ENCODE measurements at places on chromosomes 6 and 20.
A peak's percentile ranks its signal among the peaks of the same experiment; 100 is the strongest.

DNA sequence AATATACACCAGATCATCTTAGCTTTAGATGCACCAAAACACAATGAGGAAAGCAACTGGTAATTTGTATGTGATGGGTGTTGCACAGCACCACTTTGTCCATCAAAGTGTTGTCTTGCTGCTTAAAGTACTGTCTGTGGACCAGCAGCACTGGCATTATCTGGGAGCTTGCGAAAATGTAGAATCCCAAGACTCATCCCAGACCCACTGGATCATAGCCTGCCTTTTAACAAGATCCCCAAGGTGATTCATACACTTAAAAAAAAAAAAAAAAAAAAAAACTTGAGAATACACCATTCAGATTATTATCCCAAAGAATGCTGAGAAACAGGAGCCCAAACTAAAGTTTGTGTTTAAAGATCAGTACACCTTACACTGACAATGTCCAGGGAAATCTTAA lies 123.4 kb downstream of the TASP1 start:
- DNase-seq, result no peak

DNA sequence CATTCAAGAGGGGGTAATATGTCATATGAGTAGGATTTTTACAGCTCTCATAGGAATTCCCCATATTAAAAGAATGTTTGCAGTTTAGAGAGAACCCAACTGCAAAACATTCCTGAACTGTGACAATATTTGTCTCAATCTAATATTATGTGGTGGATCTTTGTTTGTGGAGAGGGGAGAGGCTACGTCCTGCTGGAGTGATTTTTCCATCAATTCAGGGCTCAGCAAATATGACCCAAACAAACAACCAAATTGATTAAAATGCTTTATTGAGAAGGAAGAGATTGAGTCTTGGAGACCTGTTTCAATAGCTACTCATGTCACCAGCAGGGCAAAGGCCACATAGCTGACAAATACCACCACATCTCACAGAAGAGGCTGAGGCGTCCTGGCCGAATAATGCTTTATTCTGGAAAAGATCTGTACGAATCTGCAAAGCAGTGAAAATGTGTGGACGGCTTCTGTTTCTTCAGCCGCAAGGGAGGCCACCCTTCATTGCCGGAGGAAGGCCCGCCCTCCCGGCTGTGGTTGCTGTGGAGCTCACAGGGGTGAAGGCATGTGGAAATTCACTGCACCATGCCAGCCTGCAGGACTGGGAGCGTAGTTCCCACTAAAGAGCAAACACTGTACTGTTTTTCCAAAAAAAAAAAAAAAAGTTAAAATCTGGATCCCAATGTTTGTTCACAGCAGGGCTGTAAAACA lies 89.7 kb upstream of the QKI start:
- peak; percentile 41 for DNase-seq

- peak; percentile 6 for DNase-seq
Observed at GRCh38 chr20:21189761-21190523, 64.1 kb downstream of the KIZ start.

GRCh38 chr6:147930745-147931144 lies 411.9 kb upstream of the SASH1 start:
- no peak for DNase-seq

GRCh38 chr6:32191696-32192607 lies 491 bp downstream of the GPSM3 start:
- DNase-seq, result no peak

- no peak for DNase-seq
Observed at GRCh38 chr6:36533321-36533720, 14.0 kb downstream of the STK38 start.

GRCh38 chr20:51628533-51629398 lies 86.2 kb upstream of the NFATC2 start:
- DNase-seq, result no peak

GRCh38 chr6:136783495-136784270 lies 8.6 kb downstream of the MAP3K5 start:
- DNase-seq, result no peak

DNA sequence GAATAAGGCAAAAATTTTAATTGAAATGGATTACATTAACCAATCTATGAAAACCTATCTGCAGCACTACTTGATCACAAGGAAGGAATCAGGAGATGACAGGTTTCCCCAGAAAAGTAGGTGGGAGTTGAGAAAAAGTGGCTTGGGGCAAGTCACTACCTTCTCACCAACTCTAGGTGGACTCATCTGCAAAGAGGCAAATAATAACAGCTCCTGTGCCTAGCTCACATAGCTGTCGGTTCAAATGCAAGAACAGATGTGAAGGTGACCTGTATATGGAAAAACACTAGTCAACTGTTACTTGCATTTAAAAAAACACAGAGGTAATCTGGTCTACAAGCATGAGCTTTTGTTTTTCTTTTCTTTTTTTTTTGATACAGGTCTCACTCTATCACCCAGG lies 67.2 kb downstream of the POPDC3 start:
- no peak for DNase-seq

GRCh38 chr6:40116832-40117231 lies 182.6 kb upstream of the MOCS1 start:
- DNase-seq, result no peak

DNA sequence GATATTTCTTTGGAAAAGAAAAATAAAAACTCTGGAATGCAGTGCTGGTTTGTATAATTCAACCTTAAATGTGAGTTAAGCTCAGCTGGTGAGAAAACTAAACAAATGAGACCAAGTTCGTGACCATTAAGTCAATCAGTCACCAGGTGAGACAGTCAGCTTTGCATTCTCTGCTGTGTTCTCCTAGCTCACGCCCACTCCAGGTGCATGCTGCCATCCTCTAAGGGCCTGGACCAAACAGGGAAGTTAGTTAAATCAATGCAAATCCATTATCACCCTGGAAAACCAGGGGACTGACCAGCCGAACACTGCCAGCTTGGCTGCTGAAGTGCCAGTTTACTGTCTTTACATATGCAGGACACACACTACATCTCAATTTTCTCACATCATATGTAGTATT lies 7.2 kb downstream of the TPBG start:
- no peak for DNase-seq

- DNase-seq, result no peak
Observed at GRCh38 chr6:17107863-17108262, 6.0 kb downstream of the STMND1 start.

DNA sequence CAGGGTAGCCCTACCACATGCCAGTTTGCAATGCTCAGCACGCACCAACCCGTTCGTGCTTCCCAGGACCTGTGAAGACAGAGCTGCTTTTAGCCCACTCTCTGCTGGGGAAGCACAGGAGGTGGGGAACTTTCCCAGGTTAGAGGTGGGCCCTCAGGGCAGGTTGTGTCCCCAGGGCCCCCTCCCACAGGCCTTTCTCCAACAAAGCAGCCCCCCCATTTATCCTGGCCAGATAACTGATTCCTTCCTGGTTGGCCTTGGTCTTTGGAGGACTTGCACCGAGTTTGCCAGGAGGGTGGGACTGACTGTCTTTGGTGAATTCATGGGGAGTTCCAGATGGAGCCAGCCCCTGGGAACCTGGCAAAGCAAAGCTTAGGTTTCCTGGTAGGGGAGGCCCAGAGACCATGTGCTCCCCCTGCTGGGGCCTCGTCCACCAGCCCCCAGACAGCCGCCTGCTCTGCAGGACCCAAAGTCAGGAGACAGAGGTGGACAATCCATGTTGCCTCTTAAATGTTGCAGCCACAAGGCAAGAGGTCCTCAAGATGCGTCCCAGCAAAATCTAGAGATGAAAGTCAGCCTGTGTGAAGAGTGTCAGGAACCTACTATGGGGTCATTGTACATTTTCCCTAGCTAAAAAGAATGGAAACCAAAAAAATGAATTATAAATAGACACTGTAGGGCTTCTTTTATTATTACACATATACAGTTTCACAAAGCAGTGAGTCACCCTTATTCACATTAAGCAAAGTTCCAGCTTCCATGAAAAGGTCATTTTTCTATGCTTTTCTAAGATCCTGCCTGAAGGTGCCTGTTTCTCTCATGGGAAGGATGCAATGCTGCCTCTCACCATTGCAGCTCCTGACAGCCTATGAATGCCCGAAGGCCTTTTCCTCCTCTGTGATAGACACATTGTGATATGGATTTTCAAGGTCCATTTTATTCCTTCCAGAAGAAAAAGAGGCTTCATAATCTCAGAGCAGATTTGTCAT lies 497.8 kb downstream of the PREX1 start:
- DNase-seq, result peak; percentile 25

DNA sequence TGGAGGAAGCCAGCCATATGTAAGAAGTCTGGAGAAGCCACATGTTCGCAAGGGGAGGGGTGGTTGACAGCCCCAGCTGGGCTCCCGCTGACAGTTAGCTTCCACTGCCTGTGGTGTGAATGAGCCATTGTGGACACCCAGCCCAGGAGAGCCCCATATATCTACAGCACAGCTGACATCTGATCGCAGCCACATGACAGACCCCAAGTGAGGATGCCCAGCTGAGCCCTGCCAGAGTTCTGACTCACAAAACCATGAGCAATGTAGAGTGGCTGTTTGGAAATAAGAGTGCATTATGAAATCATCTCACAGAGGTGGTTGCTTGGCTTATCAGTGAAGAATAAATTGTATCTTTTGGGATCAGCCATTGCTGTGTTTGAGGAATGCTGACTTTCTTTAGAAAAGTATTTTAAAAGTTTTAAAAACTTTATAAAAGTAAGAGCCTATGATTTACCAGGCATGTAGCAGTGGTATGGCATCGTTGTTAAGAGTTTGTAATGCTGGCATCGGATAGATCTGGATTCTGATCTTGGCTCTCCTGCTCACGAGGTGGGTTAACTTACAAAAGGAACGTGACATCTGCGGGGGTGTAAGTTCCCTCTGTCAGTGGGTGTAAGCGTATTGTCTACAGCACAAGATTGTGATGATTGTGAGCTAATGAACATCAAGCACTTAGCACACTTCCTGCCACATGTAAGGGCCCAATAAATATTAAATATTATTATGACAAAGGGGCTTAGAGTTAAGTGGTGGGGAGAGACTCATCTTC lies 24.1 kb downstream of the CFAP61 start:
- no peak for DNase-seq

DNA sequence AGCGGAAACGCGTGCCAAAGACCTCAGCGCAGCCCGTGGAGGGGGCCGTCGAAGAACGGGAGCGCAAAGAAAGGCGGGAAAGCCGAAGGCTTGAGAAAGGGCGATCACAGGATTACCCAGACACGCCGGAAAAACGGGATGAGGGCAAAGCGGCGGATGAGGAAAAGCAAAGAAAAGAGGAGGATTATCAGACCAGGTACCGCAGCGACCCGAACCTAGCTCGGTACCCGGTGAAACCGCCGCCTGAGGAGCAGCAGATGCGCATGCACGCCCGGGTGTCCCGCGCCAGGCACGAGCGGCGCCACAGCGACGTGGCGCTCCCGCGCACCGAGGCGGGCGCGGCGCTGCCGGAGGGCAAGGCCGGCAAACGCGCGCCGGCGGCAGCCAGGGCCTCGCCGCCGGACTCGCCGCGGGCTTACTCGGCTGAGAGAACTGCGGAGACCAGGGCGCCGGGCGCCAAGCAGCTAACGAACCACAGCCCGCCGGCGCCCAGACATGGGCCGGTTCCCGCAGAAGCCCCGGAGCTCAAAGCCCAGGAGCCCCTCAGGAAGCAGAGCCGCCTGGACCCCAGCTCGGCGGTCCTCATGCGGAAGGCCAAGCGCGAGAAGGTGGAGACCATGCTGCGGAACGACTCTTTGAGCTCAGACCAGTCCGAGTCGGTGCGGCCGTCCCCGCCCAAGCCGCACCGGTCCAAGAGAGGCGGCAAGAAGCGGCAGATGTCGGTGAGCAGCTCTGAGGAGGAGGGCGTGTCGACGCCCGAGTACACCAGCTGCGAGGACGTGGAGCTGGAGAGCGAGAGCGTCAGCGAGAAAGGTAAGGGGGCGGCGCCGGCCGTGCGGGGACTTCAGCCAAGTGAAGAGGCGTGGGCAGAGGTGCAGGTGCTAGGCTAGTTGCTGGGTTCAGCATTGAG lies 296.2 kb downstream of the RIMS1 start:
- peak; percentile 30 for DNase-seq

DNA sequence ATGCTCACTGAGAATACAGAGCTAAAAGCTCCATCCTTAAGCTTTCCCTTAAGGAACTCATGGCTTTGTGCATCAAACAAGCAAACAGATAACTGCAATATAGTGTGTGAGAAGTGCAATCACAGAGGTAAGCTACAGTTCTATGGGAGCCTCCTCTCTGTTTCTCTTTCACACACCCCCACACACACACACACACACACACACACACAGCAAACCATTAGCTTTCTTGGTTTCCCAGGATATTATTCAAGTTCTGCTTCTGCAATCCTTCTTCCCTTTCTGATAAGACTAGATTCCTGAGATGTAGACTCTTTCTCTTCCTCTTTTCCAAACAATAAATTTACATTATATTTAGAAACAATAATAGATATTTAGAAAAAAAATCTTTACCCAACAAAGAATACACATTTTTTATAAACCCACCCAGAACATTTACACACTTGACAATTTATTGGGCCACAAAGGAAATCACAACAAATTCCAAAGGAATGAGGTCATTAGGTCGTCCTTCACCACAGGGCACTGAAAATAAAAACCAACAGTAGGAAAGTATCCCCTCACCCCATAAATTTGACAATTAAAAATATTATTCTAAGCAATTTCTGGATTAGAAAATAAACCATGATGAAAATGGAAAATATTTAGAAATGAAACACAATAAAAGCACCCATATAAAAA lies 9.3 kb upstream of the GFOD1 start:
- DNase-seq, result no peak

- no peak for DNase-seq
Observed at GRCh38 chr20:5720696-5721095, 29.5 kb upstream of the SHLD1 start.

DNA sequence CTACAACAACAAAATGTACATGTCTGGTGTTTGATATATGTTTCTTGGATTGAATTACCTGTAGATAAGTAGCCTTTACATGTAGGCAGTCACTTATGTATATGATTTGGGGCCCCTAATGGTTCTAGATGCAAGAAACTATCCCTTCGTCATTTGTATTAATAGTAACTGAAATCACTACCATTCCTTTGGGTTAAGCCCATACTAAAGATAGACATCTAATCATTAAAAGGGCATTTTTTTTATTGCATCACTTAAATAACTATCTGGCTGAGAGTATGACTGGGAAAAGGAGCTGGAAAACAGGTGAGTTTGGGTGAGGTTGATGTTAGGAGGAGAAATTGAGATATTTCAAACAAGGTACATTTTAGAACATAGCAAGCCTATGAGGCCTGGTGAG lies 213.5 kb upstream of the PLN start:
- DNase-seq, result no peak

GRCh38 chr6:45084257-45084656 lies 243.9 kb upstream of the RUNX2 start:
- no peak for DNase-seq

GRCh38 chr20:3421985-3422384 lies 14.5 kb upstream of the DNAAF9 start:
- DNase-seq, result no peak

GRCh38 chr6:81713205-81713604 lies 39.3 kb downstream of the TENT5A start:
- DNase-seq, result no peak

DNA sequence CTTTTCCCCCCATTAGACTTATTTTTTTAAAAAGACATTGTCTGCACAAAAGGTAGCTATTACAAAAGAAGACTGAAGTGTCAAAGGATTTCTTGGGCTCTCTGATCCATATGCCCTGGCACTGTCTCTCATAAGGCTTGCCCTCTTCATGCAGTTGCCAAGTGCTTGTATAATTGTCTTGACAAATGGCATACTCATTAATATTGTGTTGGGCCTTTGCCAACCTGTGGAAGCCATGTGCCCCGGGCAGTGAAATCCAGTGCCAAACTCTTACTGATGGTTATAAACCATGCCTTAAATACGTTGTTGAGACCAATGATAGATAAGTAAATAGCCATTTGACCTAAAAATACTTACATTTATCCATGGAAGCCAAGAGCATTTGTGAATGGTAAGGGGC lies 98.1 kb downstream of the FARS2 start:
- no peak for DNase-seq

Measured in neural crest cell (in vitro differentiated cells).